T47D (cell line): ENCODE measurements at places on chromosomes 3 and 15.
A peak's percentile ranks its signal among the peaks of the same experiment; 100 is the strongest.

DNA sequence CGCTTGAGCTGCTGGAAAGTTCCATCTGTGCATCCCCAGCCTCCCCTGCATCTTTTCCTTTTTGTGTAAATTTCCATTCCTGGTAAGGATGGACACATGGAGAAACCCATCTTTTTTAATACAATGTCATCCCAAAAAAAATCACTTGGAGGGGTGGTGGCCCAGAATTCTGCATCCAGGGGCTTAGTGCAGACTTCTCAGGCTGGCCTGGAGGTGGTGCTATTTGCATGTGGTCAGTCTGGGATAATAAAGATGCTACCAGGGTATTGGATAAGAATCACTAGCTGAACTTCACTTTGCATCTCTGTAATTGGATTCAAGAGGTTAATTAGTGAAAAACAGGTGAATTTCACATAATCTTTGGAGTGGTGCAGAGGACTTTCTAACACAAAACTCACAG is 1.8 kb upstream of the ZSCAN2 start:
- DNase-seq: peak; percentile 63

- DNase-seq: no peak
Observed at GRCh38 chr3:82685761-82686160, 924.3 kb upstream of the GBE1 start.

DNA sequence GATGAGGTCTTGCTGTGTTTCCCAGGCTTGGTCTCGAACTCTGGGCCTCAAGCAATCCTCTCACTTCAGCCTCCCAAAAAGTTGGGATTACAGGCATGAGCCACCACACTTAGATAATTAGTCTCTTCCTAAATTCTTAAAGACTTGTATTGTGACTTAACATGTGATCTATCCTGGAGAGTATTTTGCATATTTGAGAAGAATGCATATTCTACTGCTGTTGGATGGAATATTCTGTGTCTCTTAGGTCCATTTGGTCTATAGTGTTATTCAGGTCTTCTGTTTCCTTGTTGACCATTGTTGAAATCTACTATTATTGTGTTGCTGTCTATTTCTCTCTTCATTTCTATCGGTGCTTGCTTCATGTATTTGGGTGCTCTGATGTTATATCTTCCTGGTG is 60.1 kb upstream of the VILL start:
- DNase-seq: no peak

DNA sequence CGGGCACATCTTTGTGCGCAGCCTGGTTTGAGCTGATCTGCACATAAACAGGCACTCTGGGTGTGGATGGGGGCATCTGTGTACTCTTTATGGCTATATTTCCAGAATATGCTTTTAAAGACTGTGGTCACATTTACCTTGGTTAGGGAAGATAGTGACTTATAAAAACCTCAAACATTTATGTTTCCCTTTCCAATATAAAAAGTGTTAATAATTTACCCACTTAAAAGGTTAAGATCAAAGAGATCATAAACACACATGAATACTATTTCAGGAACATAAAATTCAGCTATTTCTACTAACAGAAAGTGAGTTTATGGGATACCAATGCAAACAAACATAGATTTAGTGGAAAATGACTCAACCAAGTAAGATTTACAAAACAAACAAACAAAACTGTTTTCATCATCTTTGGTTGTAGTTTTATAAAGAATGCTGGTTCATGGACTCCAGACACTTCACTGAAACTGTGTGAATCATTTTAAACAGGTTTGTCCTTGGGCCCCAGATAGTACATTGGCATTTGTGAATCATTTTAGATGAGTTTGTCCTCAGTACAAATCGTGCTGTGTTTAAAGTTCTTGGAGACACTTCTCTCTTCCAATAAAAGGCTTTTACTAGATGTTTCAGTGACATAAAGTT is 253.5 kb upstream of the CTDSPL start:
- DNase-seq: no peak

GRCh38 chr3:87478716-87479115 is 202.3 kb upstream of the POU1F1 start:
- DNase-seq: no peak

DNA sequence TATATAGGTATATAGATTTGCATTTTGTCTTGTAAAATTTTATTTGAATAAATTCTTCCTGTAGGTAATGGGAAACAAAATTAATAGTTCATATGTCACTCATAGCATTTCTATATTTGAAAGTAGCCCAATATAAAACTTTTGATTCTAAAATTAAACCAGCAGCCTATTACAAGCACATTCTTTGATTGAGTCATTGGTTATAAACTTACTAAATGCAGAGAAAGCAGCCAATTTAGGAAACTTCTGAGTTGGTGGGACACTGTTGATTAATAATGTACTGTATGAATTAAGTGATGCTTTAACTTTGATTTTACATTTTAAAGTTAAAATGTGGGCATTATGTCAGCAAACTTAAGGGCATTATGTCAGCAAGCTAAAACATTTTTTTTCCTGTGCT is 34.5 kb downstream of the NR1D2 start:
- DNase-seq: no peak

GRCh38 chr3:45885979-45886705 is at the start of gene CCR9:
CCR9 (plus strand) TSS chr3:45886543; CDS start chr3:45894934, 8,391 bp downstream.
- no peak for DNase-seq

DNA sequence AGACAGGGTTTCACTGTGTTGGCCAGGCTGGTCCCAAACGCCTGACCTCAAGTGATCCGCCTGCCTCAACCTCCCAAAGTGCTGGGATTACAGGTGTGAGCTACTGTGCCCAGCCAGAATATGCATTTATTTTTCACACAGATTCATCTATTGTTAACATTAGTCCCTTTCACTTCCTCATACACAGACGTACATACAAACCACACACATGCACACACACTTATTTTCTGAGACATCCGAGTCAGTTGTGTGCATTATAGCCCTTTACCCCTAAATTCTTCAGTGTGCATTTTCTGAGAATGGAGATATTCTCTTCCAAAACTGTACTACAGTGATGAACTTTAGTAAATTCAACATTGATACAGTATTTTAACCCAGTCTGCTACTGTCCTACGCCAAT is 15.0 kb upstream of the MEX3B start:
- DNase-seq: no peak

DNA sequence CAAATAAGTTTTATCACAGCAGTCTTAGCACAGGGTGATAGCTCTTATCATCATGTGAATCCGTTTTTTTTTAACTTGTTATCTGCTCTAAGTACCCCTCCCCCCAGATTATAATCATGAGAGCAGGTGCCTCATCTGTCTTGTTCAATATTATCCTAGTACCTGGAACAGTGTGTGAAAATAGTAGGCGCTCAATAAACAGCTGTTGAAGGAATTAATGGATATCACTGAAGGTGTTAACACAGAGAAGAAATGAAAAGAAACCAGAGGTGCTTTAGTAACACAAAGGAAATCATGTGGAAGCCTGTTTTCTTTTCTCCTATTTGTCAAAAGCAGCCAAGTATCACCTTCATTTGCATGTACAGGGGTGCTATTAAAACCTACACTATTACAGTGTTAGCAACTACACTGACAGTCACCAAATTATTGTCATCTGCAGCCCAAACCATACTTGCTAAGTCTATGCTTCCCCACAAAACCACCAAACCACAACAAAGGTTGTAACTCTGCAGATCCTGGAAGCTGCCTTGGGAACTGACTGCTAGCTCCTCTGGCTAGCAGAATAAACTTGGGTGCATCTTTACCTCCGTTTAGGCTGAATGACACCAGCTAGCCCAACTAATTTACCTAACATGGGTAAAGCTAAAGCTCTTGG is 2.9 kb downstream of the XPC start:
- no peak for DNase-seq

DNA sequence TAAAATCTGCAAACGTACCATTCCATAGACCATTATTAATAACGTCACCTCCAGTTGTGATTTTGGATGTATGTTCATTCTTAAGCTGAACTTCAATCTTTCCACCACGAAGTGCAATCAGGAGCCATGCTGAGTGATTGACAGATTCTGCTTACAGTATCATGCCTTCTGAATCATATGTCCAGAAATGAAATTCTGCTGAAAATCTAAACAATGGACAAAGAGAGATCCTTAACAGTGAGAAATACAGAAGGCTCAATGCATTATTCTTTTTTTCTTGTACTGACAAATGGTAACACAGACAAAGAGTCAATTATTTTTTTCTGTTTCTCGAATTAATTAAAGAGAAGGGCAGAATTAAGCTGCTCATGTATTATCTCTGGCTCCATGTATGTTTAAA is 1114.5 kb downstream of the EPHA3 start:
- no peak for DNase-seq

GRCh38 chr3:66583424-66584040 is 82.7 kb upstream of the LRIG1 start:
- no peak for DNase-seq

DNA sequence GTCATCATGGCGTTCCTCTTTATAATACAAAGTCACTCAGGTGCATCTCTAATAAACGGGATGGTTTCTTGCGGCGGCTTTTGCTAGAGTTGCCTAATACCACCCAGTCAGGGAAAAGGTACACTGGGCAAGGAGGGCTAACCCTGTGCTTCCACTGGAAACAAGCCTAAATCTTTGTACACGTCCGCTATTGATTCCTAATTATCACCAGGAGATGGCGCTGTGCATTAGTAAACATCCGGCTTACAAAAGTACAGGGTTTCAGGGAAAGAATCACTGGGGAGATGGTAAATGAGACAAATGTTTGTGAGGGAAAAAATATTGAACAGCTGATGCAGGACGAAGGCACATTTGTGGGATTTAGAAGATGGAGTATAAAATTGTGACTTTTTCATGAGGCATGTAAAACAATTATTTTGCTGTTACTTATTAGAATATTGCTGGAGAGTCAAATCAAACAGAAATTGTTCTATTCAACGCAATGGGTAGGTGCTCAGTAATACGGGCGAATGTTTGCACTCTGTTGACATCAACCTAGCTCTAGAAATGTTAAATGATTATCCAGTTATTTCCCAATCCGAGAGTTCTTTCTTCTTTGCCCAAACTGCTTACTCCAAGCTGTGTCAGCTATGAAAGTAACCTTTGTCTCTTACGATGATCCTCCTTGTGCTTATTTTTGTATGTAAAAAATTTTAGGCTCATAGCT is 50.6 kb downstream of the GMNC start:
- DNase-seq: no peak

DNA sequence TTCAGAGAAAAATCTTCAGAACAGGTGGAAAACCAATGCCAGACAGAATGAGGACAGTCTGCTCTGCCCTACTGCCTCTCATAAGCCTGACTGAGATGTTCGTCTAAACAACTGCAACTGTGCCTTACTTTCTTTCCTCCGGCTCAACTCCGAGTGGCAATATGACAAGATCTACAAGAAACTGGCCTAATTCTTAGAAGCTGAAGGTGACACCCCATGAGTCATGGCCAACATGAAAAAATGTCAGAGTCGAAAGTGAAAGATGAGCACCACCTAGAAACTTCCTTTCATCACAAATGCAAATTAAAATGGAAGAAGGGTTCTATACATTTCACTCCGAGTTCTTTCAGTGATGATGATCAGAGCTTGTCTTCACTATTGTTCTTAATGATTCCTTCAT is 12.9 kb downstream of the PCYT1A start:
- no peak for DNase-seq

- DNase-seq: no peak
Observed at GRCh38 chr15:74121039-74121438, 9.3 kb upstream of the ISLR2 start.

DNA sequence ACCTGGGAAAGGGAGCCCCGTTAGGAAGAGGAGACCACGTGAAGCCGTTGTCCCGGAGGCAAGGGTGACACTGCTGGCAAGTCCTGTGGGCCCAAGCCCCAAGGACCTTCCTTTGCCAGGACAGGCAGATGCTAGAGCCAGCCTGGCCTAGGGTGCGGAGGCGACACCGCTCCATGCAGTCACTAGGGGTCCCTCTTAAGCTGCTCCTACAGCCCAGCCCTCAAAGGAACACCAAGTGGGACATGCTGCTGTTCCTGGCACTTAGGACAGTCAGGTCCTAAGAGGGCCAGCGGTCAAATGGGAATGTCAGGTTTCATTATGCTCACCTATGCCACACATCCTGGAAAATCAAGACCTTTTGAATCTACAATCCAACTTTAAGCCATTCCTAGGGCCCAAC is 59.7 kb downstream of the RPN1 start:
- DNase-seq: no peak

GRCh38 chr15:44554934-44555723 is 18.2 kb downstream of the EIF3J start:
- DNase-seq: no peak

- DNase-seq: no peak
Observed at GRCh38 chr15:55709458-55709857, 33.5 kb downstream of the PRTG start.

DNA sequence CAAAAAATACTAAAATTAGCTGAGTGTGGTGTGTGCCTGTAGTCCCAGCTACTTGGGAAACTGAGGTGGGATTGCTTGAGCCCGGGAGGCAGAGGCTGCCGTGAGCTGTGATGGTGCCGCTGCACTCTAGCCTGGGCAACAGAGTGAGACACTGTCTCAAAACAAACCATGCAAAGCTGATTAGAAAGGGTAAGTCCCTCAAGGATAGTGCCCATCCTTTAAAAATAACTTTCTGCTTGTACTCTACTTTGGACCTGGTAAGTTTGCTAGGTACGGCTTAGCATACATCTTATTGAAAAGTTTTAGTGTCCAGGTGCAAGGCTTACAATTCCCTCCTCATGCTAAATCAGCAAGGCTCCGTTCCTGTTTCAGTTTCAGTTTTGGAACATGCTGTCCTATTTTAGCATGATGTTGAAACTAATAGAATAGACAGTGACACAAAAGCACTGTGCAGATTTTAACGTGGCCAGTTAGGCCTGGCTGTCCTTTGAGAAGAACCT is 21.4 kb downstream of the FEM1B start:
- no peak for DNase-seq

GRCh38 chr3:87333393-87333892 is 57.1 kb upstream of the POU1F1 start:
- DNase-seq: peak; percentile 75

DNA sequence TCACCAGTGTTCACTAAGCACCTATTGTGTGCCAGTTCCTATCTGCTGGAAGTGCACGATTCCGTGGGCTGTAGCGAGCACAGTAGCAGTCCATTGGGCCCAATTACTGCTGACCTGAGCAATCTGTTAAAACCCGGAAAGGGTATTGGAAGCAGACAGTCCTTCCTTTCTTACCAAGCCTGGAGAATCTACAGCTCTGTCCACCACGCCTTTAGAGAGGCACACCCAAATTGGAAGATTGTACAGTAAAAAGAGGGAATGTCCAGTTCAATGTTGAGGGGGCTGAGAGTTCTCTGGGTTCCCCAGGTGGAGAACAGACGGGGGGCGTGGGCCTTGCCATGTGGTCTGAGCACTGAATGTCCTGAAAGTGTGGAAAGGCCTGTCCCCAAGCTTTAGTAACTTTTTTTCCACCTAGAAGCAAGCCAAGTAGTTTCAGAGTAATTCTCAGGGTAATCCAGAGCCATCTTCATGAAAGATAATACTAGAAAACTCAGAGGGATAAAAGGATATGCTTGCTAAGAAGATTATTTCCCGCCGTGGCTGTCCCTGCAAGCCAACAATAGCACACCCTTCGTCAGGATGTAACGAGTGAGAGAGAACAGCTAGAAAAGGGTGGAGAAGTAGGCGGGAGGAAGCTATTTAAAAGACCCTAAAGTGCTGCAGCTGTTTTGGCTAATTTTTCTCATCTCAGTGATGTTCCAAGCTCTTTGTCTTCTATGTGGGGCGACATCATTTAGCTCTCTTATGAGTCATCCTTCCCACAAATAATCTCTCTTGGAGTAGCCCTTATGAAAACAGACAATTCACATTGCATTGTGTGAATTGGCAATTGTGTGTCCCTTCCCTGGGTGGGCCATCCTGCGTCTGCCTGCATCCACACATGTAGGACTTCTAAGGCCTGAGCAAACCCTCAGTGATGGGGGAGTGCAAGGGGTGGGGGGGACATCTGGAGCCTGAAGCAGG is 181.0 kb downstream of the ATG7 start:
- DNase-seq: no peak

- no peak for DNase-seq
Observed at GRCh38 chr3:101838691-101839090, 10.6 kb upstream of the NFKBIZ start.
